NCI-H524 treated with DMSO at 0.1 percent for 48 hours (cell line): ENCODE measurements at places on chromosomes 7 and 10.

DNA sequence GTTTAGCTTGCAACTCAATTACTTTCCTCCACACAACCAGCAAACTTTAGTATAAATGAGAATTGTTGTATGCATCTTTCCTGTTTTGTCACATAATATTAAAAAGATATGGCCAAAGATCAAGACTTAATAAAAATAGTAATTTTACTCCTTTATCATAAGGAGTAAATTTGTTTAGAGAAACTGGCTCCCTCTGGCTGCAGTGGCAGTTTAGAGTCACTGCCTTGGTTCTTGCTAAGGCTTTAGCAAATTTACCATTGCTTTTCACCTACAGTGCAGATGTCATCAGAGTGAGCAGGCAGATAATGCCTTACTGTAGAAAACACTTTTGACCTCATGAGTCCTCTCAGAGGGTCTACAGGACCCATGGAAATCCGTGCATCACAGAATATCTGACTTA is 2.6 kb downstream of the PRPF18 start:
- DNase-seq: no peak

DNA sequence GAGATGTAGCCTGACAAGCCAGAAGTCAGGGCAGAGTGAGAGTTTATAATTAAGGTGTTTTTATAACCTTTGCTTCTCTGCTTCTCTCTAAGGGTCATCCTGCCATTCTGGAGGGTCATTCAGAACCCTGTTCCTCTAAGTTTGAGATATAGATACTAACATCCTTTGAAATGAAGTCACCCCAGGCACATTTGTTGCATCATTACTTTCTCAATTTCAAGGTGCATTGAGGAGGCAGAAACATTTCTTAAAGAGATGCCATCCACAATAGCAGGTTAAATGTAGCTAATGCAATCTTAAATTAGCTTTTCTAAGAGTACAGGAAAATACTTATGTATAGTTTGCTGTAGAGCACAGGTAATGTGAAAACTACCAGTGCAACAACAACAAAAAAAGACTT is 106.4 kb downstream of the LRRC4 start:
- DNase-seq: no peak

GRCh38 chr7:114269714-114270113 is 144.9 kb upstream of the FOXP2 start:
- no peak for DNase-seq

- DNase-seq: no peak
Measured at GRCh38 chr10:22573820-22574569, 140.4 kb downstream of the PIP4K2A start.

DNA sequence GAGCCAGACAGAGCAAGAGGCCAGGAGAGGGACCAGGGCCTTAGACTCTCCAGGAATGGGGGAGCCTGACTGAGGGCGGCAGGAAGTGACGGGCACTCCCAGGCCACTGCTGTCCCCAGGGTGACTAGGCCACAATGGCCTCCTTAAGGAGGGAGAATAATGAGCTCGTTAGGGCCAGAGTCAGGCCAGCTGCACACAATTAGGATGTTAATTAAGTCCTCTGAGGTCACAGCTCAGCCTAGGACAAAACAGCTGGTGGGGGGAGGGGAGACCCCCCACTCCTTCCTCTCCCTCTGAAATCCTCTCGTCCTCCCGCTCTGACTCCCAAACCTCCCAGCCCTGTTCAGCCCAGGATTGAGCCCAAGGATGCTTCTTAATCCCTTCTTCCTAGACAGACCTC is 143.0 kb downstream of the NEURL1 start:
- no peak for DNase-seq

GRCh38 chr10:16049782-16050181 is 189.5 kb upstream of the MINDY3 start:
- DNase-seq: no peak

DNA sequence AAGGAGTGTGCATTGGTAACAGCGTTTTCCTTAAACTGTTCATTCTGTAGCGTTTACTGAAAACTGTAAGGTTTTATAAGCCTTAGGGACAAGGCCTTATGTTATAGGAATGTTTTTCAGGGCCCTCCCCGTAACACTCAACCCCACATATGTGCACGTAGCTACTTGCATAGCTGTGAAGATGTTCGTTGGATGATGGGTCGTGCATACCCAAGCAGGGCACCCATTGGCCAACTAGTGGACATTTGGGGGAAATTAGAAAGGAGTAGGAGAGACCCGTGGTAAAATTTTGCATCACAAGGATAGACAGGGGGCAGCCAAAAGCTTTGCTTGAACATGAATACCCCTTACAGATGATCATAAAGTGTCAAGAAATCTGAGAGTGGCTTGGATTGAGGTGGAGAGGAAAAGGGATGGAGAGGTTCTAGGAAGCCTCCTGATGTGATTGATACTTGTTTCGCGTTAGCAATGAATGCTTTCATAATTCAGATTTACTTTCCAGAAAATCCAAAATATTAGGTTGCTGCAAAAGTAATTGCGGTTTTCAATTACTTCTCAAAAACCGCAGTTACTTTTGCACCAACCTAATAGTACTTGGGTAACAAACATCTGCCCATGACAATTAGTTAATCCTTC is 878 bp downstream of the SEC61A2 start:
- peak; percentile 19 for DNase-seq

GRCh38 chr7:7681191-7681935 is 37.0 kb downstream of the RPA3 start:
- peak; percentile 35 for DNase-seq

GRCh38 chr10:12835709-12836108 is 165.8 kb downstream of the CCDC3 start:
- no peak for DNase-seq

DNA sequence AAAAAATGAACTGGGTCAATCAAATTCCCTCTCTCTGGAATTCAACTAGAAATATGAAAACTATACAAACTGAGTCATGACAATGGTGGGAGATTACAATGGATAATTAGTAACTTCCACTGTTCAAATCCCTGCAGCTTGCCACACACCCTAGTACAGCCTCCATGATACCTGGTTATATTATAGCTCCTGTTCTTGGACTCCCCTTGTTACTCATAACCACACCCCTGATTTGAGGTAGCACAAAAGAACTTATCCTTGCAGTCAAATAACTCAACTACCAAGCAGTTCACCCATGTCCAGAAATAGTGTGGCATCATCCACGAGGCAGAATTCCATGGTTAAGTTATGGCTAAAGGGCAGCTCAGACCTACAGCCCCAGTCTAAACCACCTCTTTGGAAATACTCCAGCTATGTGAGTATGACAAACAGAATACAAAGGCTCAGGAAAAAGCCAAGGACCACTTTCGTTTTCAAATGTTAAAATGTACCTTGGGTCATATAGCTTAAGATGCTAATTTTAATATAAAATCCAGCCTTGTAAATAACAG is 164.7 kb downstream of the CPEB3 start:
- no peak for DNase-seq

DNA sequence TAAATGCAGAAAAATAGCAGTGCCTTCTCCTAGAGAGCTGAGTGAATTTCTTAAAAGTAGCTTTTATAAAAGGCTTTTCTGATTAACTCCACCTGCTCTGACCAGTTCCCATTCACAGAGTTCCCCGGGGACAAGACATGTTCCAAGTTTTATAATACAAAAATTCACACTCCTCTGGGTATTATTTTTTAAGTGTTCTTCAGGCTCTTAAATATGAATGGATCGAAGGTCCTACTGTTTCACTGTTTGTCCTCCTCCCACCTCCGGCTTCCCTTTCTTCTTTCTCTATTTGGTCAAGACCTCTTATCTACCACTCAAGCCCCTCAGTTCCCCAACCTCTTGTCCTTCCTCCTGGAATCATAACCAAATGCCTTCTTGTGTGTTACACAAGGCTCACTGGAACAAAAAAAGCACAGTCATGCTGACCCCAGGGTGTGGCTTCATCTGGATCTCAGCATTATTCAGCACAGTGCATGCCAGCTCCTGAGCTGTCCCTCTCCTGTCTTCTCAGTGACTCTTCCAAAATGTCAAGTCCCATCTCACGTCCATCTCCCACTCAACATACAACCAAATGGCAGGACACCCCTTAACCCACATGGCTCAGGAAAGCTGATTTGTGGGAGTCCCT is 222.4 kb downstream of the SORCS1 start:
- no peak for DNase-seq

GRCh38 chr10:122306282-122306681 is 35.2 kb downstream of the BTBD16 start:
- no peak for DNase-seq

DNA sequence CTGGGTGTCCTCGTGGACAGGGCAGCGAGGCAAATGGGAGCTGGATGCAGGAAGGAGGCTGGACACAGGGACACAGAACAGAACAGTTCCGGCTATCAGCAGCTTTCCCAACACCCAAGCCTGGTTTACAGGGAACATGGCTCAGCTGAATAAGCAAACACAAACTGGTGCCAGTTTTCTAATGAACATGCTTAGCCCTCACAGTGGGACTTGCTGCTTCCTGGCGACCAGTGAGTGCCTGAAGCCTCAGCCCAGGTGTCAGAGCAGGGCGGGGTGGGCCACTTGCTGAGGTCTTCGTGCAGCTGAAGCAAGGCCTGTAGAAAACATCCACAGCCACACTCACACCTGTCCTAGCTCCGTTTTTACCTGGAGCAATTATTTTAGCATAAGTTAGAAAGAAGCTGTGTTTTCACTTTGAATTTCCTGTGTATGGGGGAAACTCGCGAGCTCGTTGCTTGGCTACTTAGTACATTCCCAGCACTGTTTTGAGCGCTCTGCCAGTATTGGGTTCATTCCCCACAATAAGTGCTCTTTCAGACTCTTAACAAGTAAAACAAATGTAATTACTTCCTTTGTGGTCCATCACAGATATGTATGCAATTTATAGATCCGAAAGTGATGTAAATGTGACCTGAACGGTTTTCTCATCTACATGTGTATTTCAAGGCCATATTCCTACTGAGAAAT is 261.2 kb upstream of the SHH start:
- DNase-seq: no peak

DNA sequence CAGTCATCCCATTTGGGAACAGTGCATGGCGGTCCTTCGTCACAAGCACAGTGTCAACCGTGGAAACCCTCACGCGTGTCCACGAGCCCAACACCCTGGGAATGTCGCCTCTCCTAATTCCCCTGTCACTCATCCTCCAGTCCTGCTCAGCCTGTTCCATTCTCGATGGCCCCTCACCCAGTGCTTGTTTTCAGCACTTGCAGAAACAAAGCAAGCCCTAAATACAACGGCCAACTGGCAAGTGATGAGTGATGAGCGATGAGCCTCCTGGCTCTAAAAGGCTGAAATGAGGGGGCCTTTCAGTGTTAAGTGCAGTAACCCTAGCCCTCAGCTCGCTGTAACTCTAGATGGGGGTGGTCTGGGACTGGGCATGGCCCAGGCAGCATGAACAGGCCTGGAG is 22.6 kb downstream of the NKX2-3 start:
- DNase-seq: no peak

DNA sequence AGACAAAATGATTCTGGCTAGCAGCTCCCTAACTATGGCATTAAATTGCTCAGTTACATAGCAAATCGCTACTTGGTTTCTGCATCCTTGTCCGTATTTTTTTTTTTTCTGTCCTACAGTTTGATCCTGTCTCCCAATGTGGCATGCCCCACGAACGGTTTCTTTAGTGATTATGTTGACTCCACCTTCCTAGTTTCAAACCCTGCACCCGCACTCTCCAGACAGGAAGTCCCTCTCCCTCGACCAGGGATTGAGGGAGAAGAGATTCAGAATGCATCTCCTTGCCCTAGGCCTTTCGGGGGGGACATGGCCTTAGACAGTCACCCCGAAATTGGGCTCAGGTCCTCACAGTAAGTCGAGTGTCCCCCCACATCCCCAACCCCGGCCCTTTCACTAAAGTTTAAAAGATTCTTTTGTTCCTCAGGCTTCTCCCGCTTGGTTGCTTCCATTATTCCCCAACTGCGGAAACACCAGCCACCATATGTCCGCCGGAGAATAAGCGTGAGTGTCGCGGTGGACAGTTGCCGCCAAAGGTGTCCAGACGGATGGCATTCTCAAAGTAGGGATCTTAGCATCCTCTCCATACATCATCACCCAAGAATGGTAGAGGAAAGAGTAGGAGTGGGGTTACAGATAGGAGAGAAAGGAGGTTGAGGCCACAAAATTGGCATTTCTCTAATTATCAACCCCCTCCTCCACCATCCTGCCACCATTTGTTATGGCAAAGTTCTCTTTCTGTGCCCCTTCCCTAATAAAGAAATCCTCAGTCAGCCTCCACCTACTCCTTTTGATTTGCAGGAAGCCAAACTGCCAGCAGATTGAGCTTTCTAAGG is 7.3 kb downstream of the EVX1 start:
- DNase-seq: no peak

- DNase-seq: no peak
Measured at GRCh38 chr10:22733992-22734391, 19.6 kb upstream of the PIP4K2A start.

GRCh38 chr7:131557652-131558385 is 1.4 kb upstream of the PODXL start:
- DNase-seq: no peak

DNA sequence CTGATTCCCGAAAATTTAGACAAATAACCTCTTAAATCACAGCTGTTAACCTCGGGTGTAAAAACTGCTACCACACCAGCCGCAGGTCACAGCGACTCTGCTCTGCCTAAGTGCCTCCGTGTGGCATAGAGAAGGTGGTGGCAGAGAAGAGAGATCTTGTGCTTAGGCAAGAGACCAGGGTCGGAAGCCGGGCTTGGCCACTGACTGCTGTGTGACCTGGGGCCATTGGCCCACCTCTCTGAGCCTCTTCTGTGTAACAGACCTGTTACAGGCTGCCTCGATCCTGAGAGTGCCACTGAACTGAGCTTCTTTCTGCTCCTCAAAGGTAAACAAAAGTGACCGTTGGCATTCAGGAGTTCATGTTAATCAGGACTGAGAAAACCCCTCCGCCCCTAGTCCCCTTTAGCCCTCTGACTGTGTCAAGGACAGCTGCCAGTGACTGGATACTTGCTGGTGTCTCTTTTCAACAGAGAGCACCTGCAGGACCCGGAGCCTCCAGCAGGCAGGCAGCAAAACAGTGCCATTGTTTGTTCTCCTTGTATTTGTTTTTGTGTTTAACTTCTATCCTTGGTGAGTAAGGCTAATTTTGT is 36.5 kb downstream of the ZMIZ1 start:
- DNase-seq: no peak

- no peak for DNase-seq
Measured at GRCh38 chr10:76124280-76124679, 692.9 kb downstream of the LRMDA start.

GRCh38 chr10:36097696-36098095 is 455.6 kb upstream of the FZD8 start:
- no peak for DNase-seq

DNA sequence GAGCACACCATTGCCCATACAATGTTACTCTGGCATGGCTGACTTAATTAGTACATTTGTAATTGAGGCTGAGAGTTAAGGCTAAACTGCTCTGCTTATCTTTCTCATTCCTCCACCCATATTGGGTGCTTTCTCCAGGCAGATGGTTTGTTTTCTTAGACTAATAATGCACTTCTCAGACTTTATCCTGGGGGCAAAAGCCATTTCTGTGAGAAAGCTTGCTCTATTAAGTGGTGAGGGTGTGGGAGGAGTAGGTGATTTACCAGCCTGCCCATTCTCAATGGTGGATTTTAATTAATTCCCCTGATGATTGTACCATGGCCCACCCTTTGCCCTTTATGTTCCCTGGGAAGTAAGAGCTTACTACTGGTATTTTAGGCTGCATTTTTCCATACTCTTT is 174.8 kb downstream of the FOXP2 start:
- DNase-seq: peak; percentile 1
